ENCODE measurements at places on chromosomes 4 and X.
A peak's percentile ranks its signal among the peaks of the same experiment; 100 is the strongest.

DNA sequence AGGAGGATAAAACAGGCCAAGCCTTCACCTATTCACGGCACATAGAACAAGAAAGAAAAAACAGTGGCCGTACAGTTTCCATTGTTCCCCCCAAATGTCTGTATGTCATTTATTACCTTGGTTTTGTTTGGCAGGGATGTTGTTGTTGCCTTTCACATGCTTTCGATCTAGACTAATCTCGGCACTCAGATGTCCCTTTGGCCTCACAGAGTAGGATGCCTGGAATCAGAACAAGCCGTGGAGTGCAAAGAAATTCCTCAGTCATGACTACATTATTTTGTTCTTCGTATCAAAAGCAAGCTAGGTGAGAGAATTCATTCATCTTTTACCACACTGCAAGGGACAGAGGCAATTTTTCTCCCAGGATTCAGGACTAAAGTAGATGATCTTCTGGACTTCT is 106.9 kb downstream of the SMIM20 start:
- no peak for DNase-seq

GRCh38 chrX:14065800-14066199 is 36.1 kb upstream of the GEMIN8 start:
- DNase-seq, result no peak

- no peak for DNase-seq
Observed at GRCh38 chr4:3062471-3062870, 11.9 kb downstream of the HTT-AS start.

- DNase-seq, result no peak
Observed at GRCh38 chrX:150643271-150643670, 49.9 kb upstream of the MTMR1 start.

- no peak for DNase-seq
Observed at GRCh38 chrX:143165778-143166177, 140.1 kb downstream of the SPANXN4 start.

DNA sequence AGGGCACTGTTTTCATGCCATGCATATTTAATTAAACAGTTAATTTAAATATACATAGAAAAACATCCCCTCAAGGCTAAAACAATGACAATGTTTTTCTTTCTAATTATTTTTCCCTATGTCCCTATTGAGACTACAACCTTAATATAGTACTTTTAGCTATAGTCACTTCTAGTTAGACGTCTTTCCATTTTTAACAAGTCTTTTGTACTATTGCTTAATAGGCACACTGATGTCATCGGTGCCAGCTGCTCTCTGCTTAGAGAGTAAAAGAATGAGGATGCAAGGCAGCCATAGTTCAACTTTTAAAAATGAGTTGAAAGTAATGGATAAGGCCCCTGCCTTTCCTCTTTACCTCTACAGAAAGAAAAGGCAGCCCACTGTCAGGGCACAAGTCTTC is 191.1 kb downstream of the KCTD8 start:
- peak; percentile 34 for DNase-seq

DNA sequence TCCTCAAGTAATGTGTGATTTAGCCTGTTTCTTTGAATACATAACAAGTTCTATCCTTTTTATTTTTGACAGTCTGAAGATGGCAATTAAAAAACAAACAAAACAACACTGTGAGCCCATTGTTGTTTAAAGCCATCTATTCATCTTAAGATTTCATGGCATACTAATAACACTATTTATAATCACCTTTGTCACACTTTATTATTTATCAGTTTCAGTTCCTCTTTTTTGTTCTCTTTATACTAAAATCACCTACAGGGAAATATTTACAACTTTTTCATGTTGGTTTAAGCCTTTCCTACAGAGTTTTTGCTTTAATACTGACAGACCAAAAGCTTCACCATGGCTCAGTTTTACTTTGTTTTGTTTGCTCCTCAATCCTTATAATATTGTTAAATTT is 247.4 kb upstream of the CTSO start:
- no peak for DNase-seq

- DNase-seq, result no peak
Observed at GRCh38 chrX:10039821-10040793, 72.9 kb downstream of the CLDN34 start.

DNA sequence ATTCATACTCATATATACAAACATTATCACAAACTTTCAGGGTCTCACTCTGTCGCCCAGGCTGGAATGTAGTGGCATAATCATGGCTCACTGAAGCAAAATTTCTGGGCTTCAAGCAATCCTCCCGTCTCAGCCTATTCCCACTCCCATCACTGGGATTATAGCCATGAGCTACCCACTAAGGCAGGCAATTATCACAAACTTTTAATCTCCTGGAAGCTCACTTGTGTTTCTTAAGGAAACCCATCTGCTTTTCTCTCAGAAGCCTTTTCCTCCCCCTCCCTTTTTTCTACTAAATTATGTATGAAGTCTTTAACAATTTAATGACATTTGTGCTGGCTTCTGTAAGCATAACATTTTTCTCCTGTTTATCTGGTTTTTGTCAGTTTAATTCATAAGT is 170.5 kb downstream of the AREG start:
- DNase-seq, result no peak
